ENCODE measurements at places on chromosomes 2 and 18.

- no peak for DNase-seq
Measured at GRCh38 chr2:218812861-218813260, 18.7 kb downstream of the PRKAG3 start.

DNA sequence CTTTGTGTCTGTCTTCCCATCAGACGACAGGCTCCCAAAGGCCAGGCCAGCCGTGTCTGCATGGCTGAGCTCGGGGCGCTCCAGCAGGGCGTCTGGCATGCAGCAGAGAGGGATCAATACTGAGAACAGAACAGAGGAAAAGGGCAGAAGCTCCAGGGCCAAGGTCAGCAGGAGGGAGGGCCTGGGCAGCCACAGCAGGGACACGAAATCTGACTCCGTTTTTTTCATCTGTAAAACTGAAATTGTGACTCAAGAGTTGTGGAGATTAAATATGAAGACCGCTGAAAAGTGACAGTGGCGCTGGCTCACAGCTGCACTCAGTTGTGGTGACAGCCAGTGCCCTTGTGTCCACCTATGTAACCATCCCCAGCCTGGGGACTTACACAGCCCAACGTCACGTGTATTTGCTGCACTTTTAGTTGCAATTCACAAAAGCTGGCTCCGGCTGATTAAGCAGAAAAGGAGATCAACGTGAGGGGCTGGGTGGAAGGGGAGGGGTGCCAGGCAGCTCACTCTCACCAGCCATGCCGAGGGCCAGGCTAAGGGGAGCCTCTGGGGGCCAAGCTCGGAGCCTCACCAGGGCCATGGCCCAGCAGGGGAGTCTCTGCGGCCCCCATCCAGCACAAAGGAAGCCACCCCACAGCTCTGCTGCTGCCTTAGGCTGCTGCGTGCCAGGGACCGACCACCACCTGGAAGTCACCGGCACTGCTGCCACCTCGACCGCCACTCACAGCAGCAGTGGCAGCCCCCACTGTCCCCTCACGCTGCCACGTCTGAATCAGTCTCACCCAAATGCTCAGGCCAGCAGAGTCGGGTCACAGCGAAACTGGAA lies 74.7 kb downstream of the EIPR1 start:
- DNase-seq, result no peak

GRCh38 chr2:71618327-71619113 lies 165.2 kb downstream of the DYSF start:
- DNase-seq, result no peak

GRCh38 chr2:11799826-11800225 lies 53.4 kb downstream of the LPIN1 start:
- DNase-seq, result no peak

DNA sequence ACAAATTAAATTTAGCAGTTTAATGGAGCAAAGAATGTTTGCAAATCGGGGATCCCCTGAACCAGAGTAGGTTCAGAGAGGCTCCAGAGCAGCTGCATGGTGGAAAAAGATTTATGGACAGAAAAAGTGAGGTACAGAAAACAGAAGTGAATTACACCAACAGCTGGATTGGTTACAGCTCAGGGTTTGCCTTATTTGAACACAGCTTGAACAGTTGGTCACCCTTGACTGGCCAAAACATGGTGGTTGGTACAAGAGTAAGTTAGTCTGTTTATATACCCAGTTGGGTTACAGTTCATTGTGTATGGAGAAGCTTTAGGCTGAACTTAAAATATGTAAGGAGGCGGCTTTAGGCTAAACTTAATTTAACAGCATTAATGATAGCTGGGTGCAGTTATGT lies 5.4 kb upstream of the CDCA7 start:
- no peak for DNase-seq

DNA sequence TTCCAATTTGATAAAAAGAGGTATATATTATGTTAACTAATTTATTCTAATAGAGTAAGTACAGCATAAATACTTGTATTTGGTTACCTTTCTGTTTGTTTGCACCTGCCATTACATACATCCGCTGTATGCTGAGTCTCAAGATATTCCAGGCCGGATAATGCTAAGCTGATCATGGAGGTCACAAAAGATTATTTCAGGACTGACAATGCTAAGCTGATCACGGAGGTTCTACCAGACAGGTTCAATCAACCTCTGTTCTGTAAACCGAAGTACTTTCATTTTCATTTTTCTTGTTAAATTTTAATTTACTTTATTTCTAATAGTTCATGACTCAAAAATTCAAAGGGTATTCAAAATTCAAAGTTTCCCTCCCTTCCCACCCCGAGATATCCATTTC lies 31.1 kb downstream of the PNO1 start:
- no peak for DNase-seq

- no peak for DNase-seq
Measured at GRCh38 chr18:42030586-42031182, 75.7 kb downstream of the PIK3C3 start.

DNA sequence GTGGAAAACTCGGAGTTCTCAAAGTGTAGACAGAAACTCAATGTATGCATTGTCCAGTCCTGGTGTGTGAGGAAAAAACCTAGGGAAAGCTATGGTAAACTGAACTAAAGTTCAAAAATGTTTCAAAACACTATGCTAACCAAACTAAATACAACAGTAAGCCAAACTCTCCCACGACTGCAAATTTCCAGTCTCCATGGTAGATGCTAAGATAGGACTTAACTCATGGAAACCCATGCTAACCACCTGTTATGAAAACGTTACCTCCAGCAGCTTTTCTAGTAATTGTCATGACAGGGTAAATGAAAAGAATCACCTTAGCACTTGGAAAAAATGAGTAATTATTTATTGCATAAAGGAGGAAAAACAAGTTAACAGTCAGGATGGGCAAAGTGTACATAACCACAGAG lies 135.7 kb upstream of the EPC2 start:
- no peak for DNase-seq

GRCh38 chr2:179264368-179265081 lies at the start of gene SESTD1:
TSS of gene SESTD1 (minus strand) at chr2:179264832. CDS start at chr2:179191841, 72,991 bp downstream.
- DNase-seq, result peak; percentile 46

DNA sequence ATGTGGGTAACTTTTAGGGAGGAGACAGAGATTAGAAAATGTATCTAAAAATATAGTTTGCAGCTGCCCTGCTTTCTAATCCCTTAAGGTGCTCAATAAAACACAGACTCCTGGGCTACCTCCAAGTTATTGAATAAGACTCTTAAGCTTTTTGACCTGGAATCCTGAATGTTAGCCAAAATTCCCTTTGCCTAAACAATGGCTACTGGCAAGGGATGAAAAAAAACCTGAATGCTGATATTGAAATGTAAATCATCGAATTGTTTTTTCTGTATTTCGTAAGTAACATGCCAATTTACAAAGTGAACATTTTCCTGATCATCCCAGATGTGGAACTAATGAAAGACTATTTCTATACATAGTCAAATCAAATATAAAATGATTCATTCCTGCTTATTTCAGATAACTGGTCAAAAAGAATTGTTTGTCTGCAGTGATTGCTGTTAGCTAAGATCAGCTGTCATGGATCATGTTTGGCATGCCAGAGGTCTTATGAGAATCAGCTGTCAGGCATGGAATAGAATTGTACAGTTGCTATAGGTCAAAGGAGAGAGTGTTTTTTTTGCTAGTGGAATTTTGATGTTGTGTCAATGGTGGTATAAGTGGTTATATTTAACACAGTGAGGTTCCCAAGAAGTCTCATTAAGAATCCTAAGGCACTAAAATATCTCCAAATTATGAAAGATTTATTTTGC lies 363.6 kb upstream of the CWC22 start:
- DNase-seq, result no peak

DNA sequence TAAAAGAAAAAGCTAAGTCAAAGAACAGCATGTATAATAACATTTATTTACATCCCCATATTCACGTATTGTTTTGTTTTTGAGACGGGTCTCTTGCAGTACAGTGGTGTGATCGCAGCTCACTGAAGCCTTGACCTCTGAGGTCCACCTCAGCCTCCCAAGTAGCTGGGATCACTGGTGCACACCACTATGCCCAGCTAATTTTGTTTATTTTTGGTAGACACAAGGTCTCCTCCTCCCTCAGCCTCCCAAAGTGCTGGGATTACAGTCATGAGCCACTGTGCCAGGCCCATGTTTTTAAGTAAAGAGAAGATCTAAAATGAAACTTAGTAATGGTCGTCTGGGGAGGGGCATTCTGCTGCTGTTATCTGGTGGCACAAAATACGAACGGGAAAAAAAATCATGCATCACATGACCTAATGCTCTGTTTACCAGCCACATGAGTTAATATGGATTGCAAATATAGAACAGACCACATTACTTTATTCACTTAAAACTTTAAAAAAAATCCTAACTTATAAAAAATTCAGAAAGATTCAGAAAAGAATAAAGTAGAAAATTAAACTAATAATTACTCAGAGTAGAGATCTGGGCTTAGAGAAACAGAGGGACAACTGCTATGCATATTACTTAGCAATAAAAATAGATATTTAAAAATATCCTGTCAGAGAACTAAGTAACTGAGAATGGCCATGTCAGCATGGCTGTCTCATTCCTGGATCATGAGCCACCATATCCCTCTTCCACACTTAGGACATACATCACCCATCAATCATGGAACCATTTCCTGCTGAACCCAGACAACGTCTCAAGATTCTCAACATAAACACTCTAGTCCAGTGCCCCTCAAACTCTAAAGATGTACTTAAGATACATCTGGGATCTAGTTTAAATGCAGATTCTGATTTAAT lies 7.3 kb downstream of the MMADHC start:
- DNase-seq, result no peak

DNA sequence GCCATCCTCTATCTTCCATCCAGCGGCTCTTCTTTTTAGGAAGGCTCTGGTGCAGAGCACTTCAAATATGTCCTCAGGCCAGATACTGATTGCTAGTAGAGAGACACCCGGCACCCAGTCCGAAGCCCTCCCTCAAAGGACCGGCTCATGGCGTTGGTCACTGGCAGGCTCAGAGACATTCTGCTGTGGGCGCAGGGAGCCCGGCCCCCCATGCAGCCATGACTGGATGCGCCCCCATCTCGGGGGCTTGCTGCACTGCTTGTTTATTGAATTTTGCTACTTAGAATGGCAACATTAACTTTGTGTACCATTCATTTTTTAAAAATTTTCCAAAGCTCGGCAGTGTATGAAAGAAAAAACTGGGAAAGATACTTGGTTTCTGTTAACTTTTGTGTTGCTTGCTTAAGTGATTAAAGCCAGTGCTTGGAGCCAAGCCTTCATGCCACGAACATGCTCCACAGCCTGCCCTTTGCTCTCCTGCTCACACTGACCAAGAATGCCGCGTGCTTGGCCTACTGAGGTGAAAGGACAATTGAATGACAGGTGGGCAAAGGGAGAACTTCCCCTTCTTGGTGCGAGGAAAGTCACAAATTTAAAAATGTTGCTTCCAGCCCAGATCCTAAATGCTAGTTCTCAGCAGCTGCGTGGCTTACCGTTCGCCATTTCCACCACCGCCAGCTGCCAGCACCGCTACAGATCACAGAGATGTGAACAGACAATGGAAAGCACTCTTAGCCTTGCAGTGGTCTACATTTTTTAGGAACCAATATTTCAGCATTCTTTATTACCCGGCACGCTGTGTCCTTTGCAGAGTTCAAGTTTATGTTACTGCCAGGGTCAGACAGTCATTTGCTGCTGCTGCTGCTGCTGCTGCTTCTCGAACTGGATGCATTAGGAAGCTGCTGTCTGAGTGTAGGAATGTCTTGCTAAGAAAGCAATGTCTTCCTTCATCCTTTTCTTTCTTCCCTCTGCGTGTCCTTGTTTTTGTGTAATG lies 76.7 kb downstream of the FAM210A start:
- DNase-seq, result no peak

GRCh38 chr2:229154381-229154780 lies 116.7 kb downstream of the PID1 start:
- no peak for DNase-seq

- DNase-seq, result peak; percentile 35
Measured at GRCh38 chr18:48949606-48950535, 894 bp downstream of the SMAD7 start.

DNA sequence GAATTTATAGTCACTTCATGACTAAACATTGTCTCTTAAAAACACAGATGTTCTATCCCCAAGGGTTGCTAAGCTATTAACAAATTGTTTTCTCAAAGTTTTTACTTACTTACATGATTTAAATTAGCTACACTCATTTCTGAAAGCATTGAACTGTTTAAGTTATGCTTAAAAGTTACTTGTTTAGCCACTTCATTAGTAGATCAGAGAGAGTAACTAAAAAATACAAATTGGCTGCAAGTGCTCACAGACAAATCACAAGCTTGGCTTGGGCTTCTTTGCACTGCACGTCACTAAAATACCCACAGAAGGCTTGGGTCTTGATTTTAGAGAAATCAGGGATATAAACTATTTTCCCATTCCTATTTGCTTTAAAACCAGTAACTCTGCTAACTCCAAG lies 114.1 kb upstream of the SMAD7 start:
- no peak for DNase-seq

DNA sequence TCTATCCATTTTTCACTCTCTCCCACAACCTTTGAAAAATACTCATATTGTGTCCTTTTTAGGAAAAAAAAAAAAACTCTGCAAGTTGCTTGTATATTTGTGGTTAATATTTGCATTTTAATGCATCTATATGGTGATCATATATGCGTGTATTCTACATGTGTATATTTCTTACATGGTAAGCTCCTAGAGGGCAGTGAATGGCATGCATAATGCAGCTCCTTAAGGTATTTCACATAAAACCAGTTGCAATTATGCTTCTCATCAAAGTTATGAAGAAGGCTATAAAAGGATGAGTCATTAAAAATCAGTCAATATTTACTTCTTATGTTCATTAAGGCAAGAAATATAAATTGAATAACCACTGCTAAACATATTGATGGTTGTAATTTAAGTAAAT lies 100.8 kb downstream of the LRP1B start:
- DNase-seq, result no peak
